Activated T-helper 1 cell treated with anti-CD3 and anti-CD28 coated beads, Interleukin-12 subunit alpha, Interleukin-12 subunit beta, Interleukin-2, Interleukin-4 antibody, amounts not matched to agents 30 ng/mL and 10 ng/mL and 1 ng/mL, durations not matched to agents 14 hours and 24 hours and 36 hours (primary cell): ENCODE measurements at places on chromosomes 7 and 10. TPM values are rescaled to one million over a fixed set of nuclear protein-coding genes. Genes with fewer than 3 reads are reported as not detected.

Gene MAD1L1
- total RNA-seq = 56.2 and 56.4 TPM in 2 replicates

- no peak for DNase-seq
Observed at GRCh38 chr7:130615583-130615982, 53.0 kb downstream of the COPG2 start.

Gene SEMA3C
- total RNA-seq = not detected in 2 replicates

Gene SLC37A3
- total RNA-seq = 169 and 171 TPM in 2 replicates

GRCh38 chr7:100567031-100567730, 6.5 kb downstream of the SAP25 start:
- DNase-seq = no peak

DNA sequence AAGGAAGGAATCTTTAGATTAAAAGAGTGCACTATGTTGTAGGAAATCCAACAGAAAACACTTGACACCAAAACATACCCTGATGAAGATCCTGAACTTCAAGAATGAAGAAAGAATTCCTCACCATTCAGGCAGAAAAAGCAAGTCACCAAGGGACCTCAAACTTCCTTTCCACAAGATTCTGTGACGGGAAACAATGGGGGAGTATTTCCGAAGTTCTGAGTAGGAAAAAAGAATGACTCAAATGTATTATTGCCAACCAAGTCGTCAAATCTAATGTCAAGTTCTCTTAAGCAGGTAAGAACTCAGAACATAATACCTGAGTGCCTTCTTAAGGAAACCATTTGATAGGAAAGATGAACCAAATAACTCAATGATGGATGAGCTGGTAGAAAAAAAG, 44.7 kb upstream of the MTURN start:
- no peak for DNase-seq

GRCh38 chr7:155810770-155811559, 1.3 kb downstream of the SHH start:
- no peak for DNase-seq

DNA sequence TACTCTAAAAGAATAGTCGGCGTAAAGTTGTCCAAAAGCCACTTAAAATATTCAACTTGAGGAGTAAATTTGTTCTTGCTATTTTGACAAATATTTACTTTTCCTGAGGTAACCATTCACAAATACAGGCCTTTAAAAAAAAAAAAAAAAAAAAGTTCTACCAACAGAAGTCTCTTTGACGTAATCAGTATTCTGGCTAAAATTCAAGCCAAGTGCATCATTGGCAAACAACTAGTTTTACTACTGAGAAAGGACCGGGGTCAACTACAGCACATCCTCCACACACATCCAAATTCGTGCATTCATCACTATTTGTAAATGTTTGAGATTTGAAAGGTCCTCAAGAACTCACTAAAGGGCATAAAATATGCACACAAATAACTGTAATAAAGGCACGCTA, 2.0 kb downstream of the OAT start:
- no peak for DNase-seq

GRCh38 chr7:93148144-93148543, at the start of gene SAMD9L:
SAMD9L (minus strand) TSS chr7:93148385; CDS start chr7:93135971, 12,414 bp downstream.
- no peak for DNase-seq

- DNase-seq = no peak
Observed at GRCh38 chr7:26861050-26861449, 3.3 kb downstream of the SKAP2 start.

GRCh38 chr7:28647076-28647421, 234.7 kb downstream of the CREB5 start:
- DNase-seq = no peak

GRCh38 chr7:29877196-29877595, 70.9 kb downstream of the WIPF3 start:
- no peak for DNase-seq

Gene ANK3
- total RNA-seq = 26.8 and 27.9 TPM in 2 replicates

DNA sequence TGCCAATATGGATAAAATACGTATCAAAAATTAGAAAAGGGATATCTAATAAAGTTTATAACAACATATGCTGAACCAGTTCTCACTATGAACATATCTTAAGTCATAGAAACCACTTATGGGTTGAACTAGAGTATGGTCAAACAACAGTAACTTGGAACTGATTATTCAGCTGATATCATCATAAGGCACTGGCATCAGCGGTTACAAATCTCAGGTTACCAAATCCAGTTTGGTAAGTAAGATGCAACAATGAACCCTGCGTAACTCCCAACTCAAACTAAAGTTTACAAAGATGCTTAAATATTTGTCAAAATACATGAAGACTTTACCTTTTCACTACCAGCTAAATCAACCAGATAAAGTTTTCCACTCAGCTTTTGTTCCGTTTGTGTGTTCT, 19.3 kb downstream of the KIF5B start:
- no peak for DNase-seq

DNA sequence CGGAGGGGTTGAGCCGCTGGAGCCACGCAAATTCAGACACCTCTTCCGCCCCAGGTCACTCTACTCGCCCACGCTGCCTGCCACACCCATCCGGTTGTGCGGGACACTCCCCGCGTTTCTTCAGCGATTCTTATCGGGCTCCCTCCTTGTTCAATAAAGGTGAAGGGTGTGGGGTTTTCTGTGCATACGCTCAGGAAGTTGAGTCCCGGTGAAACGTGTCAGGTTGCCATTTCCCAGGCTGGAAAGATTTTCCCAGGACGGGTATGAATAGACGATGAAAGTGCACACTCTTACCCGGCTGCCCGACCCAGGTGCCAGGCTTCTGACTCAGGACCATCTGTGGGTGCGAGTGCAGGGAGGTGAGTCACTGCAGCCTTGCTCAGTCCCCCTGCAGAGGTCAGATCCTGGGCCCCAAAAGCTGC, 22.0 kb downstream of the KLF6 start:
- DNase-seq = no peak

Gene FAM25G
- not detected in 2 replicates for total RNA-seq

GRCh38 chr10:65754112-65754511, 1171.7 kb upstream of the LRRTM3 start:
- DNase-seq = no peak

Gene MAT1A
- total RNA-seq = not detected in 2 replicates

- no peak for DNase-seq
Observed at GRCh38 chr10:132145002-132145401, 41.7 kb upstream of the DPYSL4 start.

DNA sequence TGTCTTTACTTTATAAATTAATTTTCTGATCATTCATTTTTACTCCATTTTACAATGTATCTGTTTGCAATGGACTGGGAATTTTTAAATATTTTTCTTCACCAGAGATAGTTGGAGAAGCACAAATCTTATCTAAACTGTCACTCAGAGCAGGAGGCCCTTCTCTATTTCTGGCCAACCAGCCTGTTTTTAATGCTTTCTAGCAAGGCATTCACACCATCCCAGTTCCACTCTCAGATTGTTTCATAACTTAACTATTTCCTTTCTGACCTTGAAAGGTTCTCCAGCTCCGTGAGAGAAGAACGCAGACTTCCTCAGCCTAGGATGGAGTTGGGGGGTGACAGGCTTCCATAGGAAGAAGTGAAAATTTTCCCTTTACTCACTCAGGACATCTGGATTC, 155.8 kb downstream of the SKIDA1 start:
- no peak for DNase-seq

DNA sequence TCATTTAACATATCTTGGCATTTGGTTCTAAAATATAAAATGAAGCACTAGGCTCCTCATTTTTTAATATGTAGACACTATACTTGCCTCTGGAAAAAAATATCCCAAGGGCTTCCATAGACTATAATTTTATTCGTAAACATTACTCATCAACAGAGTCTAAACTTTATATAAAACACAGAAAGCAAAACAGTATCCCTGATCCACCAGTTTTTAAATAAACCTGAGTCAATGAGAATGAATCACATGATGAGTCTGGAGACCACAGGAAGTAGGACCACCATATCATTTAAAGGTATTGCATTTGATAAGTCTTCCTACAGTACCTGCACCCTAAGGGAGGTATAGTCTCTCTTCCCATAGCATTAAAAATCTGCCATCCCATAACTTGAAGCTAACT, 228.0 kb downstream of the DGKI start:
- no peak for DNase-seq

Gene C10orf143
- total RNA-seq = 3.3 and 3.6 TPM in 2 replicates

DNA sequence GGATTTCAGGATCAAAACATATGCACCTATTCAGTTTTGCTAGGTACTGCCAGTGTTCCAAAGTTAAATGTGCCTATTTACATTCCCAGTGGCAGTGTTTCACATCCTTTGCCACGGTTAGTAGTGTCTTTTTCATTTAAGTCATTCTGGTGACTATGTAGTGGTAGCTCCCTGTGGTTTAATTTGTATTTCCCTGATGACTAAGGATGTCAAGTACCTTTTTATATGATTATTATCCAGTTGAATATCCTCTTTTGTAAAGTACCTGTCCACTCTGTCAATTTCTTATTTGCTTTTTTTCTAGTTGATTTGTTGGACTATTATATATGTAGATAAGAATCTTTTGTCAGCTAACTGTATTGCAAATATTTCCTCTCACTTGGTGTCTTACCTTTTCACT, 45.1 kb downstream of the TMEM60 start:
- no peak for DNase-seq

DNA sequence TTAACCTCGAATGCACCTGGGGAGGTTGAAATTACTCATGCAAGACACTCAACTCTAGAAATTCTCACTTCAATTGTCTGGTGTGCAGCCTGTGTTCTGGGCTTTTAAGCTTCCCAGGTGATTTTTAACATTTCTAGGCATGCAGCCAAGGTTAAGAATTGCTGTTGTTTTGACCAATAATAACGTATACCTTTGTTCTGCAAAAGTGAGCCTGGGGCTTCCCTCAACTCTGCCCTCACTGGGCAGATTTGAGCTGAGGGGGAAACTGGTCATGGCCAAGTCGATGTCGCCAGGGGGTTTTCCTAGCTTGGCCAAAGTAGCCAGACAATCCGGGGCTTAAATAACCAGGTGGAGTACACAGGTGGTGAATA, 568 bp downstream of the PRSS2 start:
- DNase-seq = no peak

GRCh38 chr7:20340839-20341238, 10.1 kb downstream of the ITGB8 start:
- no peak for DNase-seq

- no peak for DNase-seq
Observed at GRCh38 chr10:13056456-13057077, 43.4 kb upstream of the OPTN start.

GRCh38 chr7:41773756-41774155, 70.9 kb upstream of the INHBA start:
- DNase-seq = no peak

Gene DBF4
- 68.6 and 76.6 TPM in 2 replicates for total RNA-seq

- DNase-seq = no peak
Observed at GRCh38 chr7:490461-491291, 29.0 kb downstream of the PDGFA start.

DNA sequence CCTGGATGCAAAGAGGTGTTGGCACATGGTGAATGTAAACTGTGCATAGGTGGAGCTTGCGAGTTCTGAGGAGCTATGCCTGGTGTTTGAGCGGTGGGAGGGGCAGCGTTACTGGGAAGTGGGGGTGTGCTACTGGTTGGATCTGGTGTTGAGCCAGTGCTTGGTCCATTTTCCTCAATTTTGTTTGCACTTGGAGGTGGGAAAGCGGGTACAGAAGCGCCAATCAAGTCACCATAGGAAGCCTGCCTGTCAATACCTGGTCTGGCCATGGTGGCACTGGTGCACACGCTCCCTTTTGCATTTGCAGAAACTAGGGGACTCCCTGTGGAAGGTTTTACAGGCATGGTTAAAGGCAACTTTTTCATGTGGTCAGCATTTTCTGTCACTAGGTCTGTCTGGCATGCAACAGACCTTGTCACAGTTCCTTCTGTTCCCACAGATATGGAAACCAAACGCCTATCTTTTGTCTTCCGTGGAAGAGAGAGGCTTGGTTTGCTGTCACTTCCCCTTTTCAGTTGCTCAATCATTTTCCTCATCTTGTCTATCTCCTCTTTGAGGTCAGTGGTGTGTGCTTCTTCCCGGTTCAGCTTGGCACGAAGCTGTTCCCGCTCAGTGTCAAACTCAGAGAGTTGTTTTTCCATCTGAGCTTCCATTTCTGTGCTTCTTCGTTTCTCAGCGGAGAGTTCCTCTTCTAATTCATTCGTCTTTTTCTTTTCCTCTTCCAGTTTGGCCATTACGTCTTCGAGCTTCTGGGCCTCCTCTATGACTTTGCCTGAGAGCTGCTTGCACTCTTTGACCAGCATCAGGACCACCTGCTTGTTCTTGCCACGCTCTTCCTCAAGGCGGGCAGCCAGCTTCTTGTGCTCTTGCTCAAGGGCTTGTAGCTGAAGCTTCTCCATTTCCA, 81.1 kb downstream of the CTTNBP2 start:
- no peak for DNase-seq

DNA sequence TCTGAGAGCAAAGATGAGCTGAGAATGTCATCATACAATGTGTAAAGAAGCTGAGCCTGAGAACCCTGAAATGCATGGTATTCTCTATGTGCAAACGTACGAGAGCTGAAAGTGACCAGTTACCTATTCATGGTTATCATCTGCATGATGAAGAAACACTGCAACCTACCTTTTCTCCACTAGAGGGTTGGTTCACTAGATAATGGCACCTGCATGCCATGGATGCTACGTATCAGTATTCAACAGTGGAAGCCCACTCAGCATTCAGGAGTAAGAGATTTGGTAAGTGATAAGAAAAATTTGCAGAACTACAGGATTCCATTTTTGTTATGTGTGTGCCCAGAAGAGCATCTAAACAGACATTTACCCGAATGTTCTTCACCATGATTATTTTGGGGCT, 145.4 kb downstream of the PTPRN2 start:
- DNase-seq = no peak

DNA sequence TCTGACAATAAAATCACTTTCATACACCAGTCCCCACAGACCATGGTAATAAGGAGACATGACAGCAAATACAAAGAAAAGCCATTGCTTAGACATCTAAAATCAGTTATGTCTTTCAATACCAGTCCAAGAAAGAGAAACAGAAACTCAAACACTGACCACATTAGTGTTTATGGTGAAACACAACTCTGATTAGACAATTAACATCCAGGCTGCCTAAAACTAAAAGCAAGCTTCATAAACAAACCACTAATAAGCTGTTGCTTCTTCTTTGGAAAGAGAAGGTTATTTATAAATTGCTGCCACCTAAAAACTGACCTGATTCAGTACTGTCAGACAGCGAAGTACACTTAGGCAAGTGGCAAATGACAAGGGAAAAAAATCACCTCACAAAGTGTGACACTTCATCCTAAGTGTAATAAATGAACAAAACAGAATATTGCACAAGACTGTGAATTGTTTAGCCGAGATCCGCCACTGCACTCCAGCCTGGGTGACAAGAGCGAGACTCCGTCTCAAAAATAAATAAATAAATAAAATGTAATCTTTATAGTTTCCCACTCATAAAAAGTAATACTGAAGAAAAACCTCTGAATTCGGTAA, 277.4 kb downstream of the PARD3 start:
- no peak for DNase-seq

DNA sequence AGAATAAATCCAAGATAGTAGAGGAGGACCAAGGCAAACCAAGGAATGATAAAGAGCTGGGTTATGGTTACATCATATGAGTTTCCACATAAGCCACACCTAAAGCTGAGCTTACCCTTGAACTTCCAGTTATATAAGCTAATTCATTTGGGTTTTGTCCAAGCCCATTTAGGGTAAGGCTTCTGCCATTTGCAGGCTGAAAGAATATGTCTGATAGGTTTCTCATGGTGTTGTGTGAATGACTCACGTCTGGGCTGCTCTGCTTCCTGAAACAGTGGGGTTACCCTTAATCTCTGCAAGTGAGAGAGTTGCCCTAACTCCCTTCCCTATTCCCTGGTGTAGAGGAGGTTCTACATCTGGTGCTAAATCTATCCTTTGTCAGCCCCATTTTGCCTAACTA, 60.8 kb downstream of the PTTG1IP2 start:
- no peak for DNase-seq
